ENCODE measurements at places on chromosomes 4 and X. TPM values are rescaled to one million over a fixed set of nuclear protein-coding genes. Genes with fewer than 3 reads are reported as not detected.

Gene BEND4
- 3.2 TPM for total RNA-seq

Gene SLC25A43
- total RNA-seq, result 11.8 TPM

Gene BCORL1
- 10.7 TPM for total RNA-seq

Gene PRDM5
- total RNA-seq, result 0.24 TPM

Gene GPRASP2
- total RNA-seq, result 0.47 TPM

Gene CXorf65
- 9.5 TPM for total RNA-seq

Gene FRAS1
- not detected for total RNA-seq

Gene TSPAN5
- 15.9 TPM for total RNA-seq

Gene CORIN
- total RNA-seq, result 0.04 TPM

Gene FGG
- total RNA-seq, result not detected

Gene PNCK
- not detected for total RNA-seq

Gene TACR3
- not detected for total RNA-seq

Gene ERVMER34-1
- 0.20 TPM for total RNA-seq

Gene GALNT7
- total RNA-seq, result 18.0 TPM

Data from CD8-positive, alpha-beta memory T cell (primary cell).